Tracheal epithelial cell (primary cell): ENCODE measurements at places on chromosomes 16 and 17. TPM values are rescaled to one million over a fixed set of nuclear protein-coding genes. Genes with fewer than 3 reads are reported as not detected.

ACSM2B gene
- total RNA-seq, result not detected in 2 replicates

NOD2 gene
- 4.5 and 14.0 TPM in 2 replicates for total RNA-seq

STH gene
- not detected in 2 replicates for total RNA-seq

CDH11 gene
- 27.7 and 70.6 TPM in 2 replicates for total RNA-seq

SPATA32 gene
- not detected in 2 replicates for total RNA-seq

PSKH1 gene
- 8.2 and 13.6 TPM in 2 replicates for total RNA-seq

PERCC1 gene
- not detected in 2 replicates for total RNA-seq

CCR7 gene
- total RNA-seq, result not detected in 2 replicates

MRPS34 gene
- 91.8 and 93.1 TPM in 2 replicates for total RNA-seq

DRC3 gene
- under 0.01 and 0.43 TPM in 2 replicates for total RNA-seq

PTRH2 gene
- 24.3 and 25.8 TPM in 2 replicates for total RNA-seq

KCNH4 gene
- 0.21 TPM in 1 of 2 replicates, not detected in the other for total RNA-seq

MSLN gene
- total RNA-seq, result 9.0 and 15.4 TPM in 2 replicates

PRSS21 gene
- total RNA-seq, result 5.8 and 8.7 TPM in 2 replicates

NPW gene
- under 0.01 and 1.4 TPM in 2 replicates for total RNA-seq

ERN2 gene
- 0.21 and 0.48 TPM in 2 replicates for total RNA-seq

OTOP2 gene
- not detected in 2 replicates for total RNA-seq

SLC25A39 gene
- 111 and 155 TPM in 2 replicates for total RNA-seq
